ENCODE measurements at places on chromosomes 11 and 22. TPM values are rescaled to one million over a fixed set of nuclear protein-coding genes. Genes with fewer than 3 reads are reported as not detected.

- no peak for DNase-seq
Observed at GRCh38 chr11:120136356-120136755, 1.6 kb downstream of the TRIM29 start.

The MOGAT2 gene
- total RNA-seq, result not detected

- DNase-seq, result peak; percentile 77
Observed at GRCh38 chr11:64181506-64182411, 4.2 kb upstream of the STIP1 start.

DNA sequence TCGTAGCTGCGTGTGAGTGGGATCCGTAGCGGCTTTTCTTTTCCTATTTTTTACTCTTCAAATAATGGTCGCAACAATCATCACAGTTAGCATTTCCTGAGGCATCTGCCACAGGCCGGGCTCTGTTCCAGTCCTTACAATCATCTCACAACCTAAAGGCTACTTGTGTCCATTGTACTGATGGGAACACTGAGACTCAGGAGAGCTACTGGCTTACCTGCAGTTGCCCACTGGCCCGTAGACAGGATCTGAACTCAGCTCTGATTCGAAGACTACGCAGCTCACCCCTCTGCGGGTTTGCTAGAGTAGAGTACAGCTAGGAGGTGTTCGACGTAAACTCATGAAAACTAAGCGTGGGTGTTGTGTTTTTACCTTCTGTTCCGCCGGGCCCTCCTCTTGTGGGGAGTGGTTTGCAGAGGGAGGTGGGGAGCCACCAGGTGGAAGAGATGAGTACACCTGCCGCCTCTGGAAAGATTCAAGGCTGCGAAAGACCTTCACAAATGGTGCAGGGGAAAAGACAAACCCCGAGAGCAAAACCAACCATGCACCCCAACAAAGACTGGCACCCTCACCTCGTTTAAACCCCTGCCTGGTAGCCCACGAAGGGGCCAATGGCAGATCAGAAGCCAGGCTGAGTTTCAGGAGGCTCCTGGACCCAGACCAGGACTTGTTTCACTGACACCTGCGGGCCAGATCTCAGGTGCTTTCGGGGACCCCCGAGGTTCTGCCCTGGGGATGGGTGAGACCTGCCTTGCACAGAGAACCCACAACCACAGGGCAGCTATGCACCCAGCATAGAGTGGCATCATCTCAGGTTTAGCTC lies 18.3 kb upstream of the RFPL3 start:
- DNase-seq, result no peak

The C11orf86 gene
- total RNA-seq, result not detected

GRCh38 chr22:40441761-40442390 lies 71.5 kb downstream of the SGSM3 start:
- DNase-seq, result no peak

DNA sequence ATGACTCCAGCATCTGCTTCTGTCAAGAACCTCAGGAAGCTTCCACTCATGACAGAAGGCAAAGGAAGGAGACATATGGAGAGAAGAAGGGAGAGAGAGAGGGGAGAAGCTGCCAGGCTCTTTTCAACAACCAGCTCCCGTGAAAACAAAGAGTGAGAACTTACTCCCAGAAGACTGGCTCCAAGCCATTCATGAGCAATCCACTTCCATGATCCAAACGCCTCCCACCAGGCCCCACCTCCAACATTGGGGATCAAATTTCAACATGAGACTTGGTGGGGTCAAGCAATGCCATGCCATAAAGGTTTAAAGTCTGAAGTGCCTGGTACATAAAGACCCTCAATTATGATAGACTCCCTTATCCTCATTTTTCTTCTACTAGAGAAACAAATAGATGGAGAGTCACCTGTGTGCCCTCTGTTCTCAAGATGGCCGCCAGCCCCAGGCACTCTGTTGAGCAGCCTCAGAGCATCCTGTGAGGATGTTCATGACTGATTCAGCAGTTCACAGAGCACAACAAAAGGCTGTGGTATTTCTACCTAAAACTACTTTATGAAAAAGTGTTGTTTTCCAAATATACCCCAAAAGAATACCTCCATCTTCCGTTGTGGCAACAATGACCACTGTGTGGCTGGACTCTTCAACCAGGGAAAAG lies 69.0 kb upstream of the CRTAM start:
- no peak for DNase-seq
